AG04450 (cell line): ENCODE measurements at places on chromosomes 2 and 18. TPM values are rescaled to one million over a fixed set of nuclear protein-coding genes. Genes with fewer than 3 reads are reported as not detected.

MYO5B gene
- polyA plus RNA-seq = 0.32 and 0.41 TPM in 2 replicates

BIN1 gene
- polyA plus RNA-seq = 32.4 and 35.7 TPM in 2 replicates

CERS6 gene
- 5.4 and 6.2 TPM in 2 replicates for polyA plus RNA-seq

FARP2 gene
- polyA plus RNA-seq = 25.4 and 27.0 TPM in 2 replicates

ABHD1 gene
- 0.10 TPM in 1 of 2 replicates, not detected in the other for polyA plus RNA-seq

MTLN gene
- 6.0 and 6.5 TPM in 2 replicates for polyA plus RNA-seq

TEX44 gene
- not detected in 2 replicates for polyA plus RNA-seq

GALM gene
- polyA plus RNA-seq = 15.5 and 19.0 TPM in 2 replicates

HEATR5B gene
- 14.1 and 17.8 TPM in 2 replicates for polyA plus RNA-seq

IL1RN gene
- not detected in 2 replicates for polyA plus RNA-seq

MFSD6 gene
- polyA plus RNA-seq = 12.0 and 12.9 TPM in 2 replicates

ASNSD1 gene
- polyA plus RNA-seq = 38.3 and 50.1 TPM in 2 replicates
